Liver (tissue), 10 donors: ENCODE measurements at places on chromosomes 5 and 9.

GRCh38 chr5:32030222-32030621, 143.9 kb downstream of the GOLPH3 start:
- no peaks in the 10 kb centered on the region for H3K4me1 ChIP-seq
- no peaks in the 10 kb centered on the region for H3K36me3 ChIP-seq
- H3K4me3 ChIP-seq: no peak overlapping the region
- no peaks in the 10 kb centered on the region for H3K27me3 ChIP-seq

DNA sequence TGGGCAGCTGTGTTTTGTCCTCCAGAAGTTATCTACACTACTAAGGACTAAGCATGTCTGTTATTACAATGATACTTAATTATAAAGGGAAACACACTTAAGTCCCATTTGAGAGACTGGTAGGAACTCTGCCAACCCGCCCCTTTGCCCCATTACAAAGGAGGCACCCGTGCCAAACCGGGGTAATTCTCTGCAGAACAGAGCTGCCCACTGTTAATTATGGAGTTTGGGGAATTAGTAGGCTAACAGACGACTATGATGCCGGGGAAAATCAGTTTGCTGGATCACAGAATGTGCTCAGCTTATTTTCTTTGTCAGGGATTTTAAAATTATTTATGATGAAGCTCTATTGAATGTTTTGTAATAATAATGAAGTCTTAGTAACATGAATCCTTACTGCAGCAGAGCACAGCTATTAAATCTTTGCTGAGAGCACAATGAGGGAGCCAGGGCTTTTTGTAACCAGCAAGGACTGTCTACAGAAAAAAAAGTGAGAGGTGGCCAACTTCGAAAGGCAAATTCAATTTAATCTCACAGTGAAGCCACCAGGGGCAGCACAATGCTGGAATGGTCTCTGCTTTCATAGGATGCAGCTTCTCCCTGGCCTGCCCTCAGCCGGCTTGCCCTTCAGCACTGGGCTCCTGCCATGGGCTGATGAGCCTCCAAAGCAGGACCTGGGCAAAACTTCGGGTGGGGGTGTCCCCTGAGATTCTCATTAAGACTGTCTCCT, 134.5 kb downstream of the GNAQ start:
- no peaks in the 10 kb centered on the region for H3K4me1 ChIP-seq

DNA sequence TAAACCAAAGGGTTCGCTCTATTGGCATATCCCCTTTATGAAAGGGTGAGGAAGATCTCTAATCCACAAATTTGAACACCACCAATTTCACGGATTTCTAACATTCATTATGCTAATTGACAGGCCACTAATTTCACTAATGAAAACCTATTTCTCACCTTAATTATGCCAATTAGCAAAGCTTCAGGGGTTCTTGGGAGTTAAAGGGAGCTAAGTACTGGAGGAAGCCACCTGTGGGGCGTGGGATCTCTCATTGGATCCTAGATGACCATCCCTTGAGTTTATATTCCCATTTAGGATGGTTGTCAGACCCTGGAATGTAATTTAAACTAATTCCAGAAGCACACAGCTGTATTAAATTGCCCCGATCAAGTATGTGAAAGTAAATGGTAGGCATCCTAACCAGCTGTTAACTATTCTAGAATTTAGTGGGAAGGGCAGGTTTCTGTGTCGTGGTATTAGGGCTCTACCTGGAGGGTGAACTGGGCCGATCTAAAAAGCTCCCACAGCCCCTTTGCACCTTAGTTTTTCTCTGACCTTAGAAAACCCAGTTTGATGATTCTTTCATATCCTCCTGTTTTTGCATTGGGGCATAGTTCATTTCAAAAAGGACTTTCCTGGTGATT, 77.1 kb downstream of the C9orf152 start:
- H3K27me3 ChIP-seq: no peaks in the 10 kb centered on the region
- H3K27ac ChIP-seq: no peak overlapping the region
- H3K4me1 ChIP-seq: peaks cover under 1% of the 10 kb centered on the region
- no peak overlapping the region for H3K4me3 ChIP-seq
- H3K36me3 ChIP-seq: no peaks in the 10 kb centered on the region

DNA sequence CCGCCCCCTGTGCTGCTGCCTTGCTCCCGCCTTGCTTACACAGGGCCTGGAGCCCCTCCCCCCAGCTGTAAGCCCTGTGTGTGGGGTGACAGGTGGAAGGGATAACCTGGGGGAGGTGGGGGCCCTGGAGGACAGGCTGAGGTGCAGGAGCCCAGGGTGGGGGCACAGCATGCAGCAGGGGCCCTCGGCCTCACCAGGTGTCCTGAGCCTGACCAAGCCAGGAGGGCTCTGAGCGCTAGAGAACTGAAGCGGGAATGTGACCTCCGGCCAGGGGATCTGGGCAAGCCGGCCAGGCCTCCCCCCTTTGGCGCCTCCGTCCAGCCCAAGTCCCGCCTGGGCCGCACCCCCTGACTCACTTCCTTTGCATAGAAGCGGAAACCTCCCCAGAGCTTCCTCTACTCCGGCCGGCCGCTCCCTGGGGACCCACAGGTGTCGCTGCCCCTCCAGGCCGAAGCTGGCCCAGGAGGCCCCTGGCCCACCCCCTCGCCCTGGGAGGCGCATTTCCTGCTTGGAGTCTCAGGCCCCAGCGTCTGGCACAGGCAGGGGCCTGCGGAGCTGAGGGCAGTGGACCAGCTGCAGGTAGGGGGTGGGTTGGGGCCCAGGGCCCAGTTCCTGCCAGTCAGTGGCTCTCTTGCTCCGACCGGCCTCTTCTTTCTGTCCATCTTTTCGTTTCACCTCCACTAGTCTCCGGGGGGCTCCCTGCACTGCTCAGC, at the start of gene TOR4A:
TOR4A (plus strand) TSS at position 398 of the 713 bp plus-strand sequence. CDS start 964 bp downstream, outside the sequence.
- H3K4me1 ChIP-seq: peaks cover 15% of the 10 kb centered on the region
- peak within 1 kb of the TSS; percentile 60 for H3K4me3 ChIP-seq
- H3K27ac ChIP-seq: peak within 1 kb of the TSS; percentile 85
- no peaks in the 10 kb centered on the region for H3K27me3 ChIP-seq

DNA sequence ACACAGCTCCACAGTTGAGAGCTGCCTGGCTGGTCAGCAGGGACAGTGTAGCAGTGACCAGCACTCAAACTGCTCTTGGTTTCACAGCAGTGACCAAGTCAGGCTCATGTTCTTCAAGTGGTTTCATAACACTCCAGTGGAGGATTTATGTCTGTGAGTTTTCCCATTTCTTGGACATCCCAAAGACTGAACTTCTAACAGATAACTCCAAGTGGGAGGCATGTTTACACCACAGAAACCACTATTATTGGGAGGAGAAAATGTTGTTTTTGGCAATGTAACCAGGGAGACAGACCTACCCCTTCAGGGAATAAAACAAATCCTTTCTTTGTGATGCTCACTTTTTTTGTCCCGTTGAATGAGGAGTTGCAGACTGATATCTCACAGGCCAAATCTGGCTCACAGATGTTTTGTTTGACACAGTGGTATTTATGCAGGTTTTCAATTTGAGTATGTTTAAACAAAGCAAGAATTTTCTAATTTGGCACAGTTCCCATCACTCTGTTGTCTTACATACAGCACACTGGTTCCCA, 141.5 kb downstream of the RMI1 start:
- no peak overlapping the region for H3K4me3 ChIP-seq
- H3K27ac ChIP-seq: no peak overlapping the region
- no peaks in the 10 kb centered on the region for H3K4me1 ChIP-seq
- no peak for DNase-seq
- H3K36me3 ChIP-seq: no peaks in the 10 kb centered on the region

DNA sequence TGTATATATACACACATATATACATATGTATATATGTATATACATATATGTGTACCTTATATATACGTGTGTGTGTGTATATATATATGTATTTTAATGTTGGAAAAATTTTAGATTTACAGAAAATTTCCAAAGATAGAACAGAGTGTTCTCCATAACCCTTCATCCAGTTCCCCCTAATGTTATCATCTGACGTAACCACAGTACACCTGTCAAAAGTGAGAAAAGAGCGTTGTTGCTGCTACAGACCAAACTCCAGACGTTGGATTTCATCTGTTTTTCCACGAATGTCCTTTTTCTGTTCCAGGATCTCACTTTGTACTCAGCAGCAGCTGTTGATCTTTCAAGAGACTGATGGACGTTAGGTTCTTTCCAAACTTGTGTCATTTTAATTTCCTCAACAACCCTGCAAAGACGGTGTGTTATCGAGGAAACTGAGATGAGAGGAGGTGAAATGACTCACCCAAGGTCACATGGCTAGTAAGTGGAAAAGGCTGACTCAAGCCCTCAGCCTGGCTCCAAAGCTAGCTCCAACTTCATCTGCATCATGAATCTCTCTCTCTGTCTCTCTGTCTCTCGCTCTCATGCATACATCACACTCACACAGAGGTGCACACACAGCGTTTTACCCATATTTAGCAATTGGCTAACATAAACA, 17.0 kb upstream of the NTNG2 start:
- no peaks in the 10 kb centered on the region for H3K36me3 ChIP-seq
- no peak for DNase-seq
- H3K4me1 ChIP-seq: peaks cover 2% of the 10 kb centered on the region
- H3K4me3 ChIP-seq: no peak overlapping the region

- H3K4me3 ChIP-seq: no peak overlapping the region
- no peak for DNase-seq
- peaks cover 21% of the 10 kb centered on the region for H3K4me1 ChIP-seq
- peaks cover 13% of the 10 kb centered on the region for H3K36me3 ChIP-seq
- no peaks in the 10 kb centered on the region for H3K27me3 ChIP-seq
Measured at GRCh38 chr5:138469540-138470321, 4.5 kb downstream of the EGR1 start.

DNA sequence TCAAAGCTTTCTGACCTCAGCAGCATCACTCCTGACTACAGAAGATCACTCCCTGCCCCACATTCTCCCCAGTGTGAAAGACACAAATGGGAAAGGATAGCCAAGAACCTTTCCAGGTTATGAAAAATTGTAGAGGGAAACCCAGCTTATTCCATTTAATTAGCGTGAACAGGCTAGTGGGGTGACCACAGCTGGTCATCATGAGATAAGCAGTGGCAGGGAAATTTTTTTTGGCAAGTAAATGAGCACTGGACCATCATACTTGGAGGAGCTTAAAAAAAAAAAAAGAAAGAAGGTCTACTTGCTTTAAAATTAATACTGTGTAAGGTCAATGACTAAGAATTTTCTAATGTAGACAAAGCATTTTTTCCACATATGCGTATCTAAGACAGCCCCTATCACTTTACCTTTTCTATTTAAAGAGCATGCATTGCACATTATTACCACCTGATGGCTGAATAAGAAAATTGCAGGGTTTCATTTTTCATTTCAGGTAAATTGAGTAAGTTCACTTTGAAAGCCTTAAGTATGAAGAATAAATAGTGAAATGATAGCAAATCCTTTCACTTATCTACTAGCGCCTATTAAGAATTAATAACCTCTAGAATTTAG, 123.6 kb downstream of the ELAVL2 start:
- no peak overlapping the region for H3K27ac ChIP-seq
- no peak overlapping the region for H3K4me3 ChIP-seq
- no peaks in the 10 kb centered on the region for H3K4me1 ChIP-seq
- no peaks in the 10 kb centered on the region for H3K27me3 ChIP-seq
- H3K36me3 ChIP-seq: no peaks in the 10 kb centered on the region

- no peak for DNase-seq
- H3K4me3 ChIP-seq: no peak overlapping the region
- no peaks in the 10 kb centered on the region for H3K4me1 ChIP-seq
- no peaks in the 10 kb centered on the region for H3K27me3 ChIP-seq
- H3K36me3 ChIP-seq: no peaks in the 10 kb centered on the region
- H3K27ac ChIP-seq: no peak overlapping the region
Measured at GRCh38 chr5:90170261-90170660, 239.3 kb downstream of the CETN3 start.

- H3K36me3 ChIP-seq: no peaks in the 10 kb centered on the region
- H3K27me3 ChIP-seq: no peaks in the 10 kb centered on the region
- peaks cover 1% of the 10 kb centered on the region for H3K4me1 ChIP-seq
- DNase-seq: no peak
Measured at GRCh38 chr5:124764585-124764984, 18.1 kb upstream of the ZNF608 start.

DNA sequence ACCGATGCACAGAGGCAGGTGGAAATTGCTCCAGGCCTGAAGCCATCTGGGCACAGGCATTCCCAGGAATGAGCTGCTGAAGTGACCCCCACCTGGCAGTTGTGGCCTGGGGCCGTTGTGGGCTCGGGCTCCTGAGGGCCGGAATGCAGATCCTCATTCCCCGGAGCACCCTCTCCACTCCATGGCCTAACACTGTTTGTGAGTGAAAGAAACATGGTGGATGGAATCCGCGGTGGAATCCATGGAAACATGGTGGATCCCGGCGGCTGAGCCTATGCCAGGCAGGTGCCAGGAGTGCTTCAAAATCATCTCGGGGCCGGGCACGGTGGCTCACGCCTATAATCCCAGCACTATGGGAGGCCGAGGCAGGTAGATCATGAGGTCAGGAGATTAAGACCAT, 3.6 kb upstream of the SARDH start:
- no peaks in the 10 kb centered on the region for H3K27me3 ChIP-seq
- peak; percentile 14 for DNase-seq
- no peaks in the 10 kb centered on the region for H3K36me3 ChIP-seq
- no peak overlapping the region for H3K4me3 ChIP-seq

- H3K4me3 ChIP-seq: no peak overlapping the region
- DNase-seq: no peak
- H3K27me3 ChIP-seq: no peaks in the 10 kb centered on the region
- no peak overlapping the region for H3K27ac ChIP-seq
- H3K36me3 ChIP-seq: no peaks in the 10 kb centered on the region
Measured at GRCh38 chr9:6382681-6383080, 30.3 kb upstream of the UHRF2 start.

DNA sequence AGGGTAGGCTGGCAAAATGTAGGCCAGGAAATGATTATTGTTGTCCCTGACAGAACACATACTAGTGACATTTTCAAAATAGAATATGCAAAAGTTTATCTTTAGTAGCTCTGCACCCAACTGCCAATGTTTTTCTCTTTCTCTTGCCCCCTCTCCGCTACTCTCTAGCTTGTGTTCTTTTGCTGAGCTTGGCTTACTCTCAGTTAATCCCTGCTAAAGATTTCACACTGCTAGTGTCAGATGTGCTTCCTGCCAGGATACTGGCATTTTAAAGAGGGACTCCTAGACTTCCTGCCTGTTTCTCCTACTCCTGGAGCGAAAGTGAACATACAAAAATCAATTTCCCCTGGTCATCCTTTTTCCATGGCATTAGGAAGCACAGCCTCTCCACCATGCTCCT, 260.5 kb downstream of the ARRDC3 start:
- H3K36me3 ChIP-seq: no peaks in the 10 kb centered on the region
- no peaks in the 10 kb centered on the region for H3K4me1 ChIP-seq
- H3K4me3 ChIP-seq: no peak overlapping the region

DNA sequence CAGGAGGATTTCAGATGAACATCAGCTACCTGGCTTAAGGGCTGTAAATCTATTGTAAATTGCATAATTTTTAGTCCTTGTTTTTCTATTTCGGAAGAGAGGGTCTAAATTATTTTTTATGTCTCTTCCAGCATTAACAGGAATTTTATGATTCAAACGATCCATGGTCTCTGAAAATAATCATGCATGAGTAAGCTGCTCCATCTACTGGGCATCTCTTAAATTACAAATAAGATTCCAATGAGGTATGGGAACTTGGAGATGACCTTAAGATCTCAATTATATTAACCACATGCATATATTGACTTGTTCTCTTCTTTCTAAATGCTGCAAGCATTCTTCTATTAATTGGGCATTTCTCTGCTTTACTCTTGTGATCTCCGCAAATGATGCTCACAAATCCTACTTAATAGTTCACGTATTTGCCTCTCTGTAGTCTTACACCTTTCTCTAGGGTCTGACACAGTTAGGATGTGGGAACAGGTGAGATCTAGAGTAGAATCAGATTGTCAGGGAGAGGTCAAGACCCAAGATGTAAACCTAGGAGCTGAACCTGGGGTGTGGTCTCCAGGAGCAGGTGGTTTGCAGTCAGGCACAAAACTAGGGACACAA, 86.9 kb downstream of the NUDT12 start:
- H3K4me3 ChIP-seq: no peak overlapping the region
- no peaks in the 10 kb centered on the region for H3K4me1 ChIP-seq
- DNase-seq: no peak
- H3K36me3 ChIP-seq: no peaks in the 10 kb centered on the region
- H3K27ac ChIP-seq: no peak overlapping the region
- H3K27me3 ChIP-seq: no peaks in the 10 kb centered on the region
